ENCODE measurements at places on chromosomes 16 and 17. TPM values are rescaled to one million over a fixed set of nuclear protein-coding genes. Genes with fewer than 3 reads are reported as not detected.
A peak's percentile ranks its signal among the peaks of the same experiment; 100 is the strongest.

Gene KCNH4
- total RNA-seq: 0.26 TPM

Gene SNAI3
- total RNA-seq: 8.4 TPM

Gene WNT3
- total RNA-seq: 0.14 TPM

Gene CHST5
- total RNA-seq: 0.82 TPM

Gene NPTX1
- total RNA-seq: 0.83 TPM

Gene TBC1D3G
- total RNA-seq: not detected

DNA sequence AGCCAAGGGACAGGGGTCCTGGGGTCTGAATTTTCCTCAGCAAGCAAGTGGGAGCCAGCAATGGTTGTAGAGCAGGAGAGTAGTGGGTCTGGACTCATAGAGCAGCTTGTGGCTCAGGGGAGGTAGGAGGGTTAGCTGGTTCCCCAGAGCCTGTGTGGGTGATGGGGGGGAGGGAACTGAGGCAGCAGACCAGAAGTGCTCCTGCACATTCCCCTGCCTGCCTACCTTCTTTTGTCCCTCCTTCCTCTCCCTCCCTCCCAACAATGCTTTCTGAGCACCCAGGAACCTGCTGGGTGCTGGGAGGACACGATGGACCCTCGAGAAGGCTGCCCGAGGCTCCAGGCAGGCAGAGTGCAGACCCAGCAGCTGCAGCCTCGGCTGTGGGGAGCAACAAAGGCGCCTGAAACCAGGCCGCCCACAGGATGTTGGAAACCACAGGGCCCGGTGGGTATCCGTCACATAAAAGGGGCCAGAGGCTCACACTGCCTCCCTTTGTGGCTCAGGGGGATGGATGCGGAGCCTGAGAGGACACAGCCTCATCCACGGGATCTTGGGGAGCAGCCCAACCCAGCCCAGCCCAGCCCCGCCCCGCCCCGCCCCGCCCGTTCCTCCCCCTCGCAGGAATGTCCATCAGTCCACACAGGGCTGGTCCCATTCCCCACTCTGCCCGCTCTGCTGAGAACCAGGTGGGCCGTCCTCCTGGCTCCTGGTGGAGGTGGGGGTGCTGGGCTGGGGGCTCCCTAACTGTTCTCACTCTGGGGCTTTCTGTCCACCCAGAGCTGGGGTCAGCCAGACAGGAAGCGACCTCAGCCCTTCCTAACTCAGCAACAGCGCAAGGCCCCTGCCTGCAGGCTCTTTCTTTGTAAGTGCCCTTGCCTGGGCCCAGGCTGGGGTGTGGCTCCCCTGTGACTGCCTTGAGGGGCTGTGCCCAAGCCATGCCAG lies 1.7 kb upstream of the NLRC3 start:
- H3K27ac ChIP-seq: peak overlapping the region; percentile 93
- peaks cover 58% of the 10 kb centered on the region for H3K4me1 ChIP-seq
- no peaks in the 10 kb centered on the region for H3K27me3 ChIP-seq
- H3K36me3 ChIP-seq: peaks cover 7% of the 10 kb centered on the region
- DNase-seq: peak; percentile 82
- H3K4me3 ChIP-seq: peak overlapping the region; percentile 99

GRCh38 chr16:59514651-59515050 lies 780.5 kb upstream of the GOT2 start:
- no peaks in the 10 kb centered on the region for H3K36me3 ChIP-seq
- no peaks in the 10 kb centered on the region for H3K4me1 ChIP-seq
- no peak overlapping the region for H3K27ac ChIP-seq
- DNase-seq: no peak
- no peaks in the 10 kb centered on the region for H3K27me3 ChIP-seq

DNA sequence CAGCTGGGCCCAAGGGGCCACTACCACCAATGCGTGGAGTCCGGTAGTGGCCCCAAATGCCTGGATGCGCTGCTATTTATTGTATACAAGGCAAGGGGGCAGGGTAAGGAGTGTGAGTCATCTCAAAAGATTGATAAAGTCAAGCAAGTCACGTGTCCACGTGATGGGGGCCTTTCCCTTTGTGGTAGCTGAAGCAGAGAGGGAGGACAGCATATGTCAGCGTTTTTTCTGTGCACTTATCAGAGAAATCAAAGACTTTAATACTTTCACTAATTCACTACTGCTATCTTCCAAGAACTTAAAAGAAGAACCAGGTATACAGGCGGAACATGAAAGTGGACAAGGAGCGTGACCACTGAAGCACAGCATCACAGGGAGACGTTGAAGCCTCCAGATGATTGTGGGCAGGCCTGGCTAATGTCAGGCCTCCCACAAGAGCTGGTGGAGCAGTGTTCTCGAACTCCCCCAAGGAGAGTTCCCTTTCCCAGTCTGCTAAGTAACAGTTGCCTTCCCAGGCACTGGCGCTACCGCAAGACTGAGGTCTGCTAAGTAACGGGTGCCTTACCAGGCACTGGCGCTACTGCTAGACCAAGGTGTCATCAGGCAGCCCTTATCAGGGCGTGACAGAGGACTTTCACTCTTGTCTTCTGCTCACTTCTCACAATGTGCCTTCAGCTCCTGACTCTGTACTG lies 10.8 kb upstream of the ASB16 start:
- H3K4me1 ChIP-seq: peaks cover 5% of the 10 kb centered on the region
- H3K36me3 ChIP-seq: peaks cover 12% of the 10 kb centered on the region
- H3K27ac ChIP-seq: peak overlapping the region; percentile 71
- H3K27me3 ChIP-seq: no peaks in the 10 kb centered on the region

- peaks cover 23% of the 10 kb centered on the region for H3K36me3 ChIP-seq
- no peaks in the 10 kb centered on the region for H3K27me3 ChIP-seq
- DNase-seq: peak; percentile 89
- peak within 1 kb of the TSS; percentile 99 for H3K27ac ChIP-seq
- peaks cover 48% of the 10 kb centered on the region for H3K4me1 ChIP-seq
These were observed at the start of gene TP53 for GRCh38 chr17:7687072-7687907. TP53 (minus strand) TSS chr17:7687490; CDS start chr17:7676594, 10,896 bp downstream.

GRCh38 chr17:45949755-45950320 lies 49.2 kb upstream of the STH start:
- H3K36me3 ChIP-seq: no peaks in the 10 kb centered on the region
- peaks cover 23% of the 10 kb centered on the region for H3K27me3 ChIP-seq
- no peak overlapping the region for H3K27ac ChIP-seq
- H3K4me1 ChIP-seq: peaks cover 9% of the 10 kb centered on the region

DNA sequence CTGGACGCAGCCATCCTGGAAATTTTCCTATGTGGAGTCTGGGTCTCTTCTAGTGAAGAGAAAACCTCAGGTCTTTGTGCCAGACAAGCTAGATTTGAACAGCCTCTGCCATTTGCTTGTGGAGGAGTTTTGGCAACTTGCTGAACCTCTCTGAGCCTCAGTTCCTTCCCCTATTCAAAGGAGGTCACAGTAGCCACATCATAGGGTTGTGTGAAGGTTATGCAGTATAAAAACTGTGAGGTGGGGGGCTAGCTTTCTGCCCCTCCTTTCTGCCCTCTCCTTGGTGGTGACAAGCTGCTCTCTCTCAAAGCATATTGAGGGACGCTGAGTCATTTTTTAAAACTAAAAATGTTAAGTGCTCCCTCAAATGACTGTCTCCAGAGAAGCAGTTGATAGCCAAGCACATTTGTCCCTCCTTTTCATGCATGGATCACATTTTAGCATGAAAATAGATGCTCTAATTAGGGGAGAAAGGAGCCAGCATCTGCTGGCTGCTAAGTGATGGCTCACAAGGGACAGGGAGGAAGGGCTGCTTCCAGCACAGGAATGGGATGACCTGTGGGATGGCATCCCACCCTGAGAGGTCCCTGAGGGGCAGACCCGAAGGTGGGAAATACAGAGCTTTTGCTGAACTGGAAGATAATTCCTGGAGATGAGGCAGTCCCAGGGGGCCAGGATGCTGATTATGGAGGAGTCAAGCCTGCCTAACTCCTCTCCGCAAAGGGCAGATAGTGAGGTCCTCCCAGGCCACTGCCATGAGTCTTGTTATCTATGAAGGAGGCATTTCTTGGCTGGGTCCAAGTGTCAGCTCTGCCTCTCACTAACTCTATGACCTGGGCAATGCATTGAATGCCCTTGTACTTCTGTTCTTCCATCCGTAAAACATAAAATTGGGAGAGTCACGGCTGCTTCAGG lies 218.8 kb downstream of the RAB11FIP4 start:
- no peak for DNase-seq
- H3K27ac ChIP-seq: no peak overlapping the region
- H3K4me1 ChIP-seq: peaks cover 5% of the 10 kb centered on the region
- no peak overlapping the region for H3K4me3 ChIP-seq
- H3K27me3 ChIP-seq: no peaks in the 10 kb centered on the region
- no peaks in the 10 kb centered on the region for H3K36me3 ChIP-seq

DNA sequence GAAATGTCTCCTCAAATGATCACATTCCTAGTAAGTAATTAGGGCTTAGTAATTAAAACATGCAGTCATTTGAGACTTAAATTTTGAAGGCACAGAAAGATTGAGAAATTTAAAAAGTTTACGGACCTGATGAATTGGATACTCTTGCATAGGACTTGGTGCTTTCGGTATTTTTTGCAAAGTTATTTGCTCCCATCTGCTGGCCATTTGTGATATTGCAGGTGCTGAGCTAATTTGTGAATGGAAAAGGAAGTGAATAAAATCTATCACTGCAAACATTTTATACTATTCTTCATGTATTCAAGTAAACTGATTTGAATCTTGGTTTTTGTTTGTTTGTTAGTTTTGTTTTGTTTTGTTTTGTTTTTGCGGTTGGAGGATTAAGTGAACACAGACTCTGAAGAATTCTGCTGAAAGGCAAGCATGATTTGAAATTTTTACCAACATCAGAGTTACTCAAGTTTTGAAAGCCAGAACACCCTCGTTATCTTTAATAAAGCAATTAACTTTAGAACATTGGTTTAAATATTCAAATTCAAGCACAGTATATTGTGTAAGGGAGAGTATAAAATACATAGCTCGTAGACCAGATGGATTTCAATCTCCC lies 689.5 kb upstream of the RBFOX1 start:
- H3K4me3 ChIP-seq: no peak overlapping the region
- H3K4me1 ChIP-seq: peaks cover 5% of the 10 kb centered on the region
- H3K27me3 ChIP-seq: peaks cover 8% of the 10 kb centered on the region
- no peaks in the 10 kb centered on the region for H3K36me3 ChIP-seq

GRCh38 chr17:50566886-50567285 lies 6.4 kb downstream of the CACNA1G start:
- H3K36me3 ChIP-seq: no peaks in the 10 kb centered on the region
- peaks cover 47% of the 10 kb centered on the region for H3K27me3 ChIP-seq
- DNase-seq: no peak
- no peak overlapping the region for H3K27ac ChIP-seq

DNA sequence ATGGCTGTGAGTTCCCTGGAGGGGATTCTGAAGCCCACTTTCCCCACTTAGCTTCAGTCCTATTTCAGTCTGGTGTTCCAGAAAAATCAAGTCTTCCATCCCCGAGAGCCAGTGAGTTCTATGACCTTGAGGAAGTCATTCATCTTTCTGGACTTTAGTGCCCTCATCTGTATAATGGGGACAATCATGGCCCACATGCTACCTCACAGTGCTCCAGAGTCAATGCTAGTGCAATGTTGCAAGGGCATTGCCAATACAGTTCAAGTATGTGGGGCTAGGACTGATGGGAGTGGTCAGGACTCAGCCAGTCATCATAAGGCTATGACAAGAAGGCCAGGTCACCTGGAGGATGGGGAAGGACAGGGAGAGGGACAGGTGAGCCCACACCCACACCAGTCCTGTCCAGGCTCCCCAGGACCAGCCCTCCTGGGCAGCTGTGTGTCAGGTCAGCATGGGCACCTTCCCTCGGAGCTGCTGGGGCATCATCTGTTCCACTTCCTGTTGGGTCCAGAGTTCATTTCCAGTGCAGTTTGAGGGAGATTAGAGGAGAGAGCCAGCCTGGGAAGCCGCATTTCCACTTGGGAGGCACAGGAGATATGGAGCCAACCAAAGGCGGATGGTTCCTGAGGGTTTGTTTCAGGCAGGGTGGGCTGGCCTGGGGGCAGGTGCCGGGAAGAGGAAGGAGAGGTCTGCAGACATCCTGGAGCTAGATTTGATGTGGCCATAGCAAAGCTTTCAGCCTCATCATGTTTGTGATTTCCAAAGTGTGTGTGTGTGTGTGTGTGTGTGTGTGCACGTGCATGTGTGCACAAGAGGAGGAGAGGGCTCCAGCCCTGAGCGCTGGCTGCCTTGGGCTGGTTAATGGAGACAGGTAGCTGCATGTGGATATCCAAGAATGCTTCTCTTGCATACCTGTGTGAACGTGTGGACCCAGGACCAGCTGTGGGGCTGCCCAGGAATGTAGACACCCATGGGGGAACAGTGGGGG lies 3.9 kb upstream of the WNT9B start:
- H3K27me3 ChIP-seq: peaks cover 77% of the 10 kb centered on the region
- no peak overlapping the region for H3K4me3 ChIP-seq
- no peak overlapping the region for H3K27ac ChIP-seq

DNA sequence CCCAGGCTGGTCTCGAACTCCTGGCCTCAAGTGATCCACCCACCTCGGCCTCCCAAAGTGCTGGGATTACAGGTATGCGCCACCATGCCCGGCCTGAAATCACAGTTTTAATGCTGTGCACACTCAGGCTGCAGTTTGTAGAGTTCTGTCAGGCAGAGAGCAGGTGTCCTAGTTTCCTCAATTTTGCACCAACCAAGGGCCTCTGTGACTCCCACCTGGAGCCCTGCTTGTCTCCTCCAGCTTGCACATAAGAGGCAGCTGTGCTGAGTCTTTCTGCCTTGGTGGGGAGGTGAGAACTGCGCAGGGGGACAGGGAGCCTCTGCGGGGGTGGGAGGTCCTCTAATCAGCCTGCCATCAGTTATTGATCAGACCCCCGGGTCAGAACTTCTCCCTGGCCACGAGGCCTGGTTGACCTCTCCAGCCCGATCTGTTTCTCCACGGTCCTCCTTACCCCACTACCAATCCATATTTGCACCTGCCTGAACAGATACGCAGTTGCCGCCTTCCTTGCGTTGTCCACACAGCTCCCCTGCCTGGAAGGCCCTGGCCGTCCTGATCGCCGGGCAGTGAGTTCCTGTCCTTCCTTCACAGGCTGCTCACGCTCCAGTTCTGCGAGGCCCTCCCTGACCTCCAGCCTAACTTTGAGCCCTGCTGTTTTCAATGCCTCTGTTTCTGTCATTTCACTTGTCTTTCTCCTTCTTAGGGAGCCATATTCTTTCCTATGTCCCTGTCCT lies 48.1 kb upstream of the SIAH1 start:
- H3K27ac ChIP-seq: no peak overlapping the region
- peaks cover 5% of the 10 kb centered on the region for H3K4me1 ChIP-seq
- no peak for DNase-seq

GRCh38 chr17:63406689-63407330 lies 39.3 kb downstream of the CYB561 start:
- H3K4me3 ChIP-seq: no peak overlapping the region
- DNase-seq: peak; percentile 73
- H3K27me3 ChIP-seq: no peaks in the 10 kb centered on the region
- no peak overlapping the region for H3K27ac ChIP-seq
- H3K36me3 ChIP-seq: no peaks in the 10 kb centered on the region
- H3K4me1 ChIP-seq: peaks cover 7% of the 10 kb centered on the region
